Left cardiac atrium (tissue), 4 donors: ENCODE measurements at places on chromosomes 16 and 17. TPM values are rescaled to one million over a fixed set of nuclear protein-coding genes. Genes with fewer than 3 reads are reported as not detected.

GRCh38 chr17:73589363-73589980, 54.8 kb downstream of the SDK2 start:
- DNase-seq = no peak

DNA sequence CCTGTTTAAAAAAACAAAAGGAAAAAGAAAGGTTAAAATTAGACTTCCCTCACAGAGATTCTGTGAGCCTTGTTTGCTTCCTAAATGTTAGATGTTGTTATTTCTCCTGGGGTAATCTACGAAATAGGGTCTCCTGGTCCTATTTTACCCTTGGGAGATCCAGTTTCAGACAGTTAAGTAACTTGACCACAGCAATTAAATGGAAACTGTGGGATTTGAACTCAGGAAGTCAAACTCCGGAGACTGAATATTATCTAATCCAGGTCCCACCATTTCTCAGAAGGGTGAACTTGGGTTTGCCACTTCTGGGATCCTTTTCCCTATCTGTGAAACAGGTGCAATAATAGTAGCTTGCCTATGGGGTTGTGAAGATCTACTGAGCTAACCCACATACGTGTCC, 6.4 kb upstream of the TMC5 start:
- no peak for DNase-seq

DNA sequence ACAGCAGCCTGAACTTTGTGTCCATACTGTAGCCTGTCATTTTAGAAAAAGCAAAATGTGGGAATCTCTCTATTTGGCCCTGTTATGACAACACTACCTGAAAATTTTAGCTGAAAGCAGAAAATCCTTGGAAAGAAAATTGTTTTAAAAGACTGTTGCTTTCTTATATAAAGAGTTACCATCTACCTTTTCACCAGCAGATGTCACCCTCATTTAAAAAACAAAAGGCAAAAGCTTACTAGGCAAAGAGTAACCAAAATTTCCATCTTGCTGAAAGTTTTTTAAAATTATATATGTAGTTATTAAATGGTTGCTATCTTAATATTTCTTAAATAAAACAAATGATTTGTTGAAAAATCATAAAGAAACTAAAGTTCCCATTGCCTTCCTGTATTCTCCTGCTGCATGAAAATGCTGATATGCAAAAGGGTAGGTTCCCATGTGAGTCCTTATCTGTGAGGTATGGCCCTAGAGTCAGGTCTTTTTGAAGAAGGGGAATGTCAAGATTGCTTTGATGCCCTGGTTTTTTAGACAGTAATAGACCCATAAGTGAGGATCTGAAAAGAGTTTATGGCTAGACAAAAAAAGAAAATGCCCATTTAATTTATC, 61.0 kb downstream of the TNRC6C start:
- no peak for DNase-seq

DNA sequence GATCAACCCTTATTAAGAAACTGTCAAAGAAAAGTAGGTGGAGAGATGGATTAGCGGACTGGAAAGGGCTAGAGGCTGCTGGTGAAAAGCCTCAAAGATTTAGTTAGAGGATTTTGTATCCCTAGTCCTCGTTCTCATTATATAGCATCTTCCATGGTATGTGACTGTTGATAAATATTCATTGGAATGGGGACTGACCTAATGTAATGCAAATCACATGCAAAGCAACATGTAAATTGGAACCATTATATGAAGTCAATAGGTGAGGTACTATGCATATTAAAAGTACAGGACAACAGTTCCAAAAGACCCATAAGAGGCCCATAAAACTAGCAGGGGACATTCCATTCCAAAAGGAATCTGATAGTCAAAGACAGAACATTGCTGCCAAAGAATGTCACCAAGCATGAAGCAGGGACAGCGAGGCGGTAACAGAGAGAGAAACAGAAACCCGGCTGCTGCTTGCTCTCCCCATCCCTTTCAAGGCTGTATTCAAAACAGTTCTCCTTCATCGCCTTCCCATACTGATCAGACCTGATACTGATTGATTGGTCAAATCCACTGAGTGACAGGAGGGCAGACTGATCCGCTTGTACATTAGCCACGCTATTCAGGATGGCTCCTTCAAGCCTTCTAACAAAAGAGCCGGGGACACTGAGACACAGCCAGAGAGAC, 44.5 kb downstream of the SOX9 start:
- DNase-seq = no peak

The TMEM88 gene
- total RNA-seq = 32.5 TPM

DNA sequence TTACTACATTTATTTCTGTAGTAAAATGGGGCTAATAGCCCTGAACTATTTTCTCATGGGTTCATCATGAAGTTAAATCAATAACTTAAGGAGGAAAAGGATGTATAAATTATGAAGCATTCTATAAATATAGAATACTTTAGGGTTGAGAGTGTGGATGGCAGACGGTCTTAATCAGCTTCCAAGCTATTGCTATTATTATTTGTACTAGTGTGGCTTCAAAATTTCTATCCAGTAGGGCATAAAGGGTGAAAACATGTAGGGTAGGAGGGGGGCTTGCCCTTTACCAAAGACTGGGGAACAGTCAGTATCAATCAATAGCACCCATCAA, 26.4 kb upstream of the DHX8 start:
- DNase-seq = no peak

- DNase-seq = no peak
Measured at GRCh38 chr16:13571036-13571435, 348.9 kb upstream of the ERCC4 start.

DNA sequence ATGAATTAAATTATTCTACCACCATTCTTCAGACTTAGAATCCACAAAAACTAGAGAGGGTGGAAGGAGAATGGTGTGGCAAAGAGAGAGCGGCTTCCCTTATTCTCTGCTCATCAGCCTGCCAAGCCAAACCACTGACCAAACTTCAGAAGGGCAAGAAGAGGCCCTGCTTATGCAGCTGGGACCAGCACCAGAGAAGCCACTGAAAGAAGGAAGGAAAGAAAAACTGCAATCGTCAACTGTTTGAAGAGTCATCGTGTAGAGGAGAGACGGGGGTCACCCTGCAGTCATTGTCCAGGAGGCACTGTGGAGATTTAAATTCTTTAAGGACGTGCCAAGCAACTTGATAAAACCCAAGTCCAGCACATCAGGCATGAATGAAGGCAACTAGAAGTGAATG, 15.6 kb downstream of the PMP22 start:
- no peak for DNase-seq

DNA sequence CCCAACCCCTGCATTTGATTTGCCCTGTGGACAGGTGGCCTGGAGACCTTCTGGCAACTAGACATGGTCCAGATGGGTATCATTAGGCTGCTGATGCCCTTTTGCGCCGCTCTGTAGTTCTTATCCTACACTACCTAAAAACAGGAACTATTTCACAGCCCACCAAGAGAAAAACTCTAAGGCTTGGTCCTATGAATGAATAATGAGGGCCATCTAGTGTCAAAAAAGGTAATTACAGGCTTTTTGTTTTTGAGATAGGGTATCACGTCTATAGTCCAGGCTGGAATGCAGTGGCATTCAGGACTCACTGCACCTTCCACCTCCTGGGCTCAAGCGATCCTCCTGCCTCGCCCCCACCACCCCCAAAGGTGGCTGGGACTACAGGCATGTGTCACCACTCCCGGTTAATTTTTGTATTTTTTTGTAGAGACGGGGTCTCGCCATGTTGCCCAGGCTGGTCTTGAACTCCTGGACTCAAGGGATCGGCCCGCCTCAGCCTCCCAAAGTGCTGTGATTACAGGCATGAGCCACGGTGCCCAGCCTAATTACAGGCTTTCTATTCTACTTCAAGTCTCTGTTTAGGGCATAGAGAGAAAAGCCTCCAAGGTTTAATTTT, 20.9 kb downstream of the COIL start:
- DNase-seq = no peak
